ENCODE measurements at places on chromosomes 1 and 21.

- no peak for DNase-seq
Measured at GRCh38 chr1:85494074-85494903, 29.3 kb upstream of the DDAH1 start.

DNA sequence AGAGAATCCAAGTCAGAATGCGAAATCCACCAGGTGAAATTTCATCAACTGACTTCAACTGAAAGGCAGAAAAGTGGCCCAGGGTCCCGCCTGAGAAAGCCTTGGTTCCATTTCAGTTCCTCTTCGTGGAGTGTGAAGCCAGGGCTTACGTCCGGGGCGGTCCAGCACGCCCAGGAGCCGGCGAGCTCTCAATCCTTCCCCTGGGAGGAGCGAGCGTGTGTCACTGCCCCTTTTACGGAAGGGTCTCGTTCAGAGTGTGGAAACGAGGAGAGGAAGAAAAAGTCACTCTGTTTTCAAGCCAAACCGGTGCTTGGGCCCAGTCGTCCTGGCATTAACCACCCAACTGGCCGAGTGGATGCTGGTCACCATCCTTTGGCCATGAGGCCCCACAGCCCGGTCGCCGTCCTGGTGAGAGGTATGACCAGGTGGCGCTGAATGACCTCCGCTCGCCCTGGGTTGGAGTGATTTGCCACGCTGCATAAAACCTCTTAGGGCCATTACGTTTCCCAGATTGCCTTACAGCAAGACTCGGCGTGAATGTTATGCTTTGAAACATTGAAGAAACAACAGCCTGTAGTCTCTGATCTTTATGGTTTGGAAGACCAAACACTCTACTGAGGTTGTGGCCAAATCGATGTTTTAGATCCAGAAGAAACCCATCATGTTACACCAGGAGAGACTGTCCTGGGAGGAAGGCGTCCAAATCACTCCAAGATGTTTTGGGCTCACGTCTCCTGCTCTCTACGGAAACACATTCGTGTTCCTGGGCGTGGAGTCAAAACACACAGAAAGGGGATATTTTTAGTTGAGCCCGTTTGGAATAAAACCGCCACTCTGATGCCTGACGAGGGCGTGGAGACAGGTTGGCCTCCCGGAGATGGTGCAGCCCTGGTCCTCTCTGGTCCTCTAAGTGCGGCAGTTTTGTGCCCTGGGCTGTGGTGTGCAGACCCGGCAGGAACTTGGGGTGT, 93.6 kb upstream of the ACTRT2 start:
- DNase-seq, result no peak

- DNase-seq, result no peak
Measured at GRCh38 chr1:2981981-2982614, 39.2 kb upstream of the ACTRT2 start.

DNA sequence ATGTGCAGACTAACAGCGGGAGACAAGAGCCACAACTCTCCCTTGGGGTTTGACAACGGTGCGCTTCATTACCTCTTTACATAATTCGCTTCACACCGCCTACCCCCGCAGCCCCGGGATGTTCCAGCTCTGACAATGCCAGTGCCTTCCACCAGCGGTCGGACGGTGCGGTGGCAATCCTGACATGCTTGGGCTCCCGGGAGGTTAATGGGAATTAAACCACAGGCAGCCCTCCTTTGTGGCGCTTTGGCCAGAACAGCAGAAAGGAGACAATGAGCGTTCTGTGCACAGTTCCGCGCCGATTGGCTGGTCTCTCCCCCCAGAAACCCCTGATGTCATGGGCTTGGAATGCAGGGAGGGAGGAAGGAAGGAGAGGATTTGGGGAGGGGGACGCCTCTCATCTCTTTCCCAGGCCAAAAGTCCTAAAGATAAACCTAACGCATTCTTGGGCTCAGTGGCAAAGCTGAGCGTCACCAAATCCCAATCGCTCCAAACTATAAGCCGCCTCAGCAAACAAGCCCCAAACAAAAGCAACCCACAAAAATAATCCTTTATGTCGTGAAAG, 1.3 kb downstream of the CNN3 start:
- peak; percentile 94 for DNase-seq

GRCh38 chr1:222251847-222252246, 296.1 kb downstream of the HHIPL2 start:
- no peak for DNase-seq

Data from astrocyte (in vitro differentiated cells and primary cell).